NCI-H1417 treated with DMSO at 0.1 percent for 48 hours (cell line): ENCODE measurements at places on chromosomes 3 and 15.

DNA sequence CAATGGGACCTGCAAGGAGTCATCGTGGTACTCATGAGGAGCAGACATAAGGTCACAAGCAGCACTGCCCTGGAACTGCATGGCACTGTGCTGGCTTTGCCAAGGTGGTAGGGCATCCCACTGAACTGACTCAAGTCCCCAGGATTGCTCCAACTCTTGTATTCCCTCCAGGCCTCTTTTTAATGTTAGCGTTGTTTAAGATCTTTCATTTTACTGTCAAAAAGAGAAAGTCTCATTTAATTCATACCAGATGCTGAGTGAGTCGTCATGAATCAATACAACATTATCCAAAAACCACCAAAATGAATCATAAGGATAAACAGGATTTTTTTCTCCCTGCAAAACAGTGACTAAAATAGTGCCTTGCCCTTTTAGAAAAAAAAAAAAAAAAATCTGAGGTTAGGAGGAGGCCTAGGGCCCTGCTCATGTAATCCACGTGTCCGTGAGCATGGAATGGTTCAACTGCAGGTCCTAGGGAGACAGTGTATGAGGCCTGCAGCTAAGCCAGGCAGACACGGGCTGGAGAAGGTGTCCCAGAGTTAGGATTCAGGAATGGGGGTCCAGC lies 36.7 kb upstream of the BLM start:
- no peak for DNase-seq

- no peak for DNase-seq
Measured at GRCh38 chr15:95663156-95664100, 667.1 kb upstream of the NR2F2 start.

- DNase-seq: no peak
Measured at GRCh38 chr3:195821403-195822130, 9.8 kb upstream of the MUC4 start.

DNA sequence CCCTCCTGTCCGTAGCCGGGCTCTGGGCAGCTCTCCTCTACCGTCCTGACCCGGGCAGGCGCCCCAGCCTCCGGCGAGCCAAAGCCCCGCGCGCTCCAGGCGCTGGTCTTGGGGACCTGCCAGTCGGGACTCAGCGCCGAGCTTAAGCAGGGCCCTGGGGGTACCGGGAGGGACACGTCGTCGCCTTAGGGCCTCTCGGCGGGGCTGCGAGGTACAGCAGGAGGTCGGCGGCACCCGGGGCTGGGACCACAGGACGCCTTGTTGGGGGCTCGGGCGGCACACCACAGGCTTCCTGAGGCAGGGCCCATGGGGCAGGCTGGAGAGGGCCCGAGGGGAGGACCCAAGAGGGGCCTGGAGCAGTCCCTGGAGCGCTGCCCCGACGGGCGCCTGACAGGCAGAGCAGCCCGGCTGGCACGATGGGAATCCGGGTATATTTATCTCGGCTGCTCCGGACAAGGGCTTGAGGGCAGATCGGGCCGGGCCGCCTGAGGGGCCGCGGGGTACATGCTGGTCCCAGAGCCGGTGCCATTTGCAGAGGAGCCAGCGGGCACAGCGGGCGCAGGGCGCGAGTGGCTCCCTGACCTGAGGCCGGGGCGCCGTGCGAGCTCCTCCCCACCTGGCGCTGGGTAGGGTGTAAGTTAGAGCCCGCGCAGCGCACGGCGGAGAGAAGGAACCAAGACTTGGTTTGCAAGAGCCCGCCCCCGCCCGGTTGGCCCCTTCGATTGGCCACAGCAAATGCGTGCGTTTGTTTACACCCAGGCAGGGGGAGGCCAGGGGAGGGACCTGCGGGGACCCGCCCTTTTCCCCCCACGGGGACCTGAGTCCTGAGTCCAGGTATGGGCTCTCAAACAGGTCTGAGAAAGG lies 574 bp downstream of the SLC38A3 start:
- DNase-seq: no peak

- no peak for DNase-seq
Measured at GRCh38 chr3:169769287-169770181, at the start of gene ACTRT3. Gene ACTRT3 (minus strand): TSS chr3:169769561. CDS start chr3:169769520, 41 bp downstream.

DNA sequence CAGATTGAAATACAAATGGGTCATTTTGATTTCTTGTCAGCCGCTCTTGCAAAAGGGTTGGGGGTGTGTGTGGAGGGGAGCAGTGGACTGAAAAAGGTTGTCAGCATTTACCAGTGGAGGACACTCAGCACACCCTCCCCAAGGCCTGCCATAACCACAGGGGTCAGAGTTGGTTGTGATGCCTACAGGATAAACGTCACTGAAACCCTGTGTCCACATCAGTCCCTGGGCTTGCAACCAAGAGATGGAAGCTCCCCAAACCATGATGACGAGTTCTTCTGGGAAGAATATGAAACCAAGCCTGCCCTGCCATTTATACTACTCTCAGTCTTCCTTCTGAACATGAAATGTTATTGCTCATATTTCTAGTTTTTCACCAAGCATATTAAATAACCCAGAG lies 54.0 kb upstream of the UMPS start:
- no peak for DNase-seq

- no peak for DNase-seq
Measured at GRCh38 chr3:151101270-151101969, 16.0 kb downstream of the MED12L start.

- DNase-seq: no peak
Measured at GRCh38 chr3:149877668-149878067, 64.7 kb downstream of the RNF13 start.

DNA sequence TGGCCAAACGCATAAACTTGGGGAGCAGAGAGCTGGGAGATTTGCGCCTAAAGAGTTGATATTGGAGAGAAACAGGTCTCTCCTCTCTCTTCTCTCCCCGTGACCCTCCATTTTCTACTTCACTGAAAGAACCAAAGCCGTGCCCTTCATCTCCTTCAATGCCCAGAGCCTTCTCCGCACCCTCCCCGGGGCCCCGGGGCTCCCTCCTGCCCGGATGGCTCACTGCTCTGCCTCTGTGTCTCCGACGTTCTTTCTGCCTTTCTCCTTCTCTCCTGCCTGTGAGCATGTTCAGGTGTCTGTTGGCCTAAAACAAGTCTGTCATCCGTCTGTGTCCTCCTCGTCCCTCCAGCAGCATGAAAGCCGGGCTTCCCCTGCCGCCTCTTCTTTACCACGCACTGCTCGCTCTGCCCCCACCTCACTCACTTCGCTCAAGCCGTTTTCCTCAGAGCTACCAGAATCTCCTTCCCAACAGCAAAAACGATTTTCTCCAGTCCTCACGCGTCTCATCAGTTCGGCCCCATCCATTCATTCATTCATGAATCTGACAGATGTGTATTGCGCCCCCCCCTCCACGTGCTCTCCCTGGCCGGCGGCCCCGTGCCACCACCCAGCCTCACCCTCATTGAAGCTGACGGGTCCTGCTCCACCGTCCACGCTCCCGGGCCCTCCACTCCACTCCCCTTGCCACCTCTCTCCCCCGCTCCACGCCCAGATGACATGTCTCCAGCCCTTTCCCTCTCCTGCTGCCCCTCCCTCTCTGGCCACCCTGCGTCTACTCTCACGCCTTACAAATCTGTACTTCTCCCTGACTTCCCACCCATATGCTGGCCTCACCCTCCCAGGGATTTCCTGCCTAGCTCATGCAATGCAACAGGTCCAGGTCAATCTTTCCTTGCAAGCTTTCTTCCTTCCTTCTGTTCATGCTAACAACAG lies 10.2 kb downstream of the MUC4 start:
- no peak for DNase-seq

- no peak for DNase-seq
Measured at GRCh38 chr15:98525661-98526001, 122.7 kb upstream of the IGF1R start.

DNA sequence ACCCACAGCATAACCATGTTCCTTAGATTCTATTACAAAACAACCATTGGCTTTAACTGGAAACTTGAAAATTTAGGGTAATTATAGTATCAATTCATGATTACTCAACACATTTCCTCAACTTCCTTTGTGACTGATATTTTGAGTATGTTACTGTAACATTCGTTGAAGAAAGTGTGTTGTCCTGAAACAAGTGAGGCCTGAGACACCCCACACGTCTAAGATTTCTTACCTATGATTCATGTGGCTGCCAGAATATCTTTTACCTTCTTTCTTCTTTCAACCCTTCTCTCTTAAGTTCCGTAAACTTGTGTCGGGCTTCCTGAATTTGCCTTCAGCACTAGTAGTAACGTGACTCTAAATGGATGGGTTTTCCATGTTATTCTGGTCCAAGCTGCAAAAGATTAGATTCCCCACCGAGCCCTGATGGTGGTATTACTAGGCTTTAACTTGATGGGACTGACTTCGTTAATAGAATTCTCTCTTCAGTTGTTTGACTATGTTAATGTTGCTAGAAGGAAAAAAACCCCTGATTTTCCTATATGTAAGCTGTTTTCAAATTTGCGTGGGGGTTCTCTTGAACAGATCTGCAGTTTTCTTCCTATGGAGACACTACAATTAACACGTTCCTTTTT lies 296.0 kb upstream of the ICE2 start:
- no peak for DNase-seq

- no peak for DNase-seq
Measured at GRCh38 chr15:62940755-62941361, 101.7 kb upstream of the TPM1 start.

DNA sequence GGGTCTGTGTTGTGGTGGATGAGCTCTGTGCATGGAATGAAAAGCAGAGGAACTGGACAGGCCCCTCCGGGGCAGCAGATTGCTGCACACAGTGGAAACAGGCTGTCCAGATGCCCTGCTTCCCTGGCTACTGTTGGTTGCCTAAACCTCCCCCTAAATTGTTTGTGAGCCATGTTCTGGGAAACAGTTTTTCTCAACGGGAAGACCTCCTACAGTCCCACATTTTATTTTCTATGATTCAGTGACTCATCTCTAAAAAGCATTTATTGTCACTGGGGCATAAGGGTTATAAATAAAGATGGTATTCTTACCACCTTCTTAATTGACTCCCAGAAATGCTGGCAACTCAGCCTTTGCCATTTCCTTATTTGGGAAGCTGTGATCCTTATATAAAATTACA lies 20.3 kb upstream of the PTPN9 start:
- no peak for DNase-seq

GRCh38 chr3:197430934-197431333 lies 124.8 kb downstream of the BDH1 start:
- DNase-seq: no peak

GRCh38 chr3:10557781-10558373 lies 52.5 kb upstream of the ATP2B2 start:
- DNase-seq: no peak

- DNase-seq: no peak
Measured at GRCh38 chr15:38844736-38845135, 280.1 kb upstream of the RASGRP1 start.

DNA sequence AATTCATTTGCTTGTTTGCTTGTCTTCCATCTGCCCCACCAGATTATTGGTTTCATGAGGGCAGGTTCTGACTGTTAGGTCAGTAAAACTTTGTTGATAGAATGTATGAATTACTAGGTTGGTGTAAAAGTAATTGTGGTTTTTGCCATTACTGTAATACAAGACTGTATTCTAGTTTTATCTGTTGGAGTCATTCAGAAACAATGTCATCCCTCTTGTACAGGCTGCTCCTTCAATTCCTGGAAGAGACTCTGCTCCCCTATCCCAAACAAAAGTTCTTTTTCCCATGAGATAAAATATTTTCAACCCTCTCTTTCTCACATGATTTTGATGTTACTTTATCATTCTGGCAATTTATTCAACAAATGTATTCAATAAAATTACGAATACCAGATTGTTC lies 115.0 kb downstream of the CHST2 start:
- no peak for DNase-seq

DNA sequence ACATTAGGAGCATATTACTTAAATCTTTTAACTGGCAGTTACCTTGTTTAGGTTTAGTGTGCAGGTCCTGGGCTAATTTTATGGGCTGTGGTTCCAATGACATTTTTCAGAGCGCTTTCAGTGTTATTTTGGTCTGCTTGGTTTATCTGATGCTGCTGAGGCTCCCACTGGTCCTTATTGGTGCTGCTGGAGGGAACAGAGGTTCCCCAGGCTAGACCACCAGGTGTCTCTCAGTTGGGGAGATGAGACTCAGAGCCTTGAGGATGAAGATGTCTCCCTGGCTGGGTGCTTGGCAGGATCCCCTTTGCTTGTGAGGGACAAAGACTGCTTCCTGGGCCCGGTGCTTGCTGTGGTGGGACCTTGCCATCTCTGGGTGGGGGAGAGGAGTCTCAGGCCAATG lies 28.3 kb upstream of the TASOR start:
- no peak for DNase-seq

DNA sequence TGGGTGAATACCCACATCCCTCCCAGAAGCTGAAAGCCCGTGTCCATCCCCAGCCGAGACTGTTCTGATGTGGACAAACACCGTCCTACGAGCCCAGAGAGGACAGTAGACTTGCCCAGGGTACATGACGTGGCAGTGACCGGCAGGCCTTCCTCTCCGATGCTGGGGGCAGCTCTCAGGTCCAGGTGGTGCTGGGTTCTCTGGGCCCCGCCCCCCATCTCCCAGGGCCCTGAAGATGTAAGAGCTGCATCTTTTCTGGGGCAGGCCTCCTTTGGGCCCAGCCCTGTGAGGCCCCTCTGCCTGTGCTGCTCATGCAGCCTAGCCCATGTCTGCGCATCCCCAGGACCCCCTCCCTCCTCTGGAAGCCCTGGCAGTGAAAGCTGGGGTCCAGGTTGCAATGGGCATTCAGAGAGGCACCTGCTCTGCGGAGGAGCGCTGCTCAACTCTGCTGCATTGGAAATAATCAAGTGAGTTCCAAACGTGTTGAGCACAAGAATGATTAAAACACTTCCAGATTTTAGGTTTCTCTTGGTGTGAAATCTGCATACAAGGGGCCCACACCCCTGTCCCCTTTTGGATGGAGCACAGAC lies 71.9 kb downstream of the FBLN2 start:
- DNase-seq: no peak

GRCh38 chr3:119769394-119770149 lies 12.3 kb upstream of the NR1I2 start:
- no peak for DNase-seq

DNA sequence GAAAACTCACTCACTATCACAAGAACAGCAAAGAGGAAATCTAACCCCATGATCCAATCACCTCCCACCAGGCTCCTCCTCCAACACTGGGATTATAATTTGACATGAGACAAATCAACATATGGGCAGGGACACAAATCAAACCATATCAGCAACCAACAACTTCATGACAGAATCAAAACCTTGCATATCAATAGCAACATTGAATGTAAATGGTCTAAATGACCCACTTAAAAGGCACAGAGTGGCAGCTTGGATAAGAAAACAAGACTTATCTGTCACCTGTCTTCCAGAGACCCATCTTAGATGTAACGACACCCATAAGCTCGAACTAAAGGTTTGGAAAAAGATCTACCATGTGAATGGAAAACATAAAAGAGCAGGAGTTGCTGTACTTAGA lies 40.8 kb downstream of the HDGFL3 start:
- no peak for DNase-seq

- no peak for DNase-seq
Measured at GRCh38 chr3:123781571-123782275, 102.4 kb downstream of the MYLK start.

GRCh38 chr3:13666781-13667709 lies 118.1 kb downstream of the FBLN2 start:
- DNase-seq: no peak

- no peak for DNase-seq
Measured at GRCh38 chr15:78993931-78994530, 49.2 kb upstream of the CTSH start.
